NAMALWA (cell line): ENCODE measurements at places on chromosomes 2 and 18.
A peak's percentile ranks its signal among the peaks of the same experiment; 100 is the strongest.

- DNase-seq = no peak
These were observed 85.4 kb downstream of the MBD5 start for GRCh38 chr2:148106331-148106730.

DNA sequence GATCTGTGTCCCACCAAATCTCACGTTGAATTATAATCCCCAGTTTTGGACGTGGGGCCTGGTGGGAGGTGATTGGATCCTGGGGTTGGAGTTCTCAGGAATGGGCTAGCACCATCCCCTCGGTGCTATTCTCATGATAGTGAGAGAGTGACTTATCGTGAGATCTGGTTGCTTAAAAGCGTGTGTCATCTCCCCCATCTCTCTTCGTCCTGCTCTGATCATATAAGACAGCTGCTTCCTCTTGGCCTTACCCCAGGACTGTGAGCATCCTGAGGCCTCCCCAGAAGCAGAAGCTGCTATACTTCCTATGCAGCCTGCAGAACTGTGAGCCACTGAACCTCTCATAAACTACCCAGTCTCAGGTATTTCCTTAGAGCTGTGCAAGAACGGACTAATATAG lies 163.7 kb upstream of the NDUFV2 start:
- DNase-seq = no peak

- no peak for DNase-seq
These were observed 22.9 kb downstream of the CYP27A1 start for GRCh38 chr2:218804817-218805216.

DNA sequence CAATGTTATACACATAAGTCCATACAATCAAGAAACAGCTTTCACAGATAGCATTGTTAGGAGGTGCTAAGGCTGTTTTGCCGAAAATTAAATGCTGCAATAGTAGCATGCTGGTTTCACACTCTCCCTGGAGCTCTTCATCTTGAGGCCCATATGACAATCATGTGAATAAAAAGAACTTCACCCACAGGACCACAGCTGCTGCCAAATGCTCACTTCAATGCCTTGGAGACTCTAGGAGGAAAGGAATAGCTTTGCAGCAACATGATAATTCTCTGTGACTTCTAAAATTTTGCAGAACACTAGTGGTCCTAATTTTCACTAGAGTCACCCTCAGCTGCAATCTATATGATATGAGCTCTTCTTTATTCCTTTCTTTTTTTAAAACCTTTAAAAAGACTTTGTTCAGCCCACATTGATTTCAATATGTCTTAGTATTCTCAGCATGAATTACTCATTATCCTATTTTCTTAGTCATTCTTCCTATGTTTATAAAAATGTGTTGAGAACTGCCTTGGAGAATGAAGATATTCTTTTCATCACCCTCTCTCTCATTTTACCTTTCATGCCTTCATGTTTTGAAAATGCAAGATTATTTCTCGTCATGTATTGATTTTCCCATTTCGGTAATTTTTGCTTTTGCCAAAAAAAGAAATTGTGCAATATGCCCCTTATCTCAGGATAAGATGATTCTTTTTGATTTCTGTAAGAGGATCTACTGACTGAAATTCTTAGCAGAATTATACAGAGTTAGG lies 108.2 kb downstream of the PDE1A start:
- no peak for DNase-seq

DNA sequence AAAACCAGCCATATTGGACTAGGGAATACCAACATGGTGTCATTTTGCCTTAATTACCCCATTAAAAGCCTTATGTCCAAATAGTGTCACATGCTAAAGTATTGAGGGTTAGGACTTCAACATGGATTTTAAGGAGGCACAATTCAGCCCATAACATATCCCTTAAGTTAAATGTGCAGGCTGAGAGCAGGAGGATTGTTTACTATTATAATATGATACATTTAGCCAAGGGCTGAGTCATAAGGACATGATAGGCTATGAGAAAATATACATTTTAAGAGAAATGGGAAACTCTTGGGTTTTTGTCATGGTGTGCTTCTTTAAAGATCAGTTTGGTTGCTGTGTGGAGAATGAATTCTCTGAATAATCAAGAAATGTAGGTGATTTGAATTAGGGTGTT lies 136.8 kb downstream of the RDH14 start:
- DNase-seq = no peak

DNA sequence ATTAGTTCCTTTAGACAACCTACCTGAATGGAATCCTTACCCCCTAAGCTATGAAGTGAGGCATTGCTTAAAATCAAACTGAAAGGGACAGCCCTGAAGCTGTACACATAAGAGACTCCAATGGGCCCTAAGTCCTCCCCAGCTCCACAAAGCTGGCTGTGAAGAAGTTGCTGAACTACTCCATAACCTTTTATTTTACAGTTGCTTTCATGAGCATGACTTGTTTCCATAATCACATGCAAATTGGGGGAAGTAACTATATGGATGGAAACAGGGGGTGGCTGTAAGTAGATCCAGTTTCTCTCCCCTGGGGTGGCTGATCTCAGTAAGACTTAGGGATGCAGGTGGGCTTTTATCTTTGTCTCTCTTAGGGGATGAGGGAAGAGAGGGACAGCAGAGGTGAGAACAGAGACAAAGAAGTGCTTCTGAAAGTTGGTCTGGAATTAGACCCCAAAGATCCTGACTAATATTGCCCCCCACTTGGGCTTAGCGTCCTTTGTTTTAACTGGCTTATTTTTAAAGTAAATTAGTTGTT lies 5.5 kb downstream of the FZD5 start:
- no peak for DNase-seq

DNA sequence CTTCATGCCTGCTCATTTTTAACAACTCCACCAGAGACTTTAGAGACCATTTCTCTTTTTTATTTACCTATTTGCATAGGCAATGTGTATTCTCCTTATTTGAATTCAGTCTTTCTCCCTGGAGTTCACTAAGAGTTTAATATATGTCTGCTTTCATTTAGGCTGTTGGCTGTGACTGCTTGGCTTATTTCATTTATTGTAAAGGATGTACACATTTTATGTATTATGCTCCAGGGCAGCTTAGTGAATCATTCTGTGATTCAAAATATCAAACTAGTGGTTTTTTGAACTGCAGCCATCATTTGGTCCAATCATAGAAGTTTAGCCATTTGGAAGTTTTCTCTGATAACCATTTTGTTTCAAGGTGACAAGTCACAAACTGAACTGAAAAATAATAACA lies 229.6 kb downstream of the LPIN1 start:
- DNase-seq = no peak

GRCh38 chr2:231531466-231531865 lies 1.2 kb upstream of the NMUR1 start:
- no peak for DNase-seq

DNA sequence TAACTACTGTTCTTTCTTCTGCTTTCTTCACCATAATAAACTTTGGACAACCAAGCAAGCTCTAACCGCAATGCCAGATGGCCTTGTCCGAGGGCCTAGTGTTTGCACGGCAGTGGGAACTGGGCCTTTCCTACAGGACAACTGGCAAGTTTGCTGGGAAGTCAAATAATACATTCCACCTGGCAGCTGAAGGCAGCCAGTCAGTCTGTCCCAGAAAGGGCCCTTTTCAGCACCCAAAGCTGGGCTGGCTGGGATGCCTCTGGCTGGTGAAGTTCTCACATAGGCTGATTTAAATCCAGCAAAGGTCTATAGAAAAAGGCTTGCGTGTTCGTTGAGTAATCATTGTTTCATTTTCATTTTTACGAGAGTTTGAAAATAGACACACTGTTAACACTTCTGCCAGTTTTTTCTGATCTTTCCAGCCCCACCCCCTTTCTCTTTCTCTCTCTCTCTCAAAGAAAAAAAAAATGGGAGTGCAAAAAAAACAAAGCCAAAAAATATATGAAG lies 110.0 kb upstream of the EPAS1 start:
- DNase-seq = peak; percentile 23

- no peak for DNase-seq
These were observed 63.3 kb upstream of the TTC39C start for GRCh38 chr18:23951206-23951605.

DNA sequence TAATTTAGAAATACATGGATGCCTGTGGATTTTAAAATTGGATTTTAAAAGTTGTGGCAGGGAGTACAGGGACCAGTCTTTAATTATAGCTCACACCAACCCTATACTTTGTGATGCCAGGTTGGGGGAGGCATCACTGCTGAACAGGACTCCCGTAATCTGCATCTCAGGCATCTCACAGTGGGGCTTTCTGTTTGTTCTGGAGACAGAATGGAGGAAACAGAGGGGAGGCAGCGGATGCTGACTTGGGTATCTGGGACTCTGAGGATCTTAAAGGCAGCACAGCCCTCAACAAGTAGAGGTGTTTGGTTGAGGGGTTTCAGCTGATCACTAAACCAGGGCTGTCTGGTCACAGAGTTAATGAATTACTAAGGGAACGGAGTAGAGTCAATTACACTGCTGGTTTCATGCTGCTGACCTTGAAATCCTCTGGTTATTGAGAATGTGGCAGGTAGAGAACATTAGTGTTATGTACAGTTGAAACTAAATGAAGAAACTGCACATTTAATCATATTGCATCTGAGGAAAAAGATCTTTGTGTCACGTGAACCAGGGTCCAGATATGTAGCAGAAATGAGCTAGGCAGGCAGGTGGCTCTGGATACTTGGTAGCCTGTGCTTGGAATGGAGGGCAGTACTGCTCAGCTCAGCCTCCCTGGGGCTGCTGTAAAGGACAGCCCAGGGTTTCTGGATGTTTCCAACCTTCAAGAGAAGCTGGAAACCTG lies 40.3 kb downstream of the FHOD3 start:
- DNase-seq = no peak

- no peak for DNase-seq
These were observed 129.9 kb downstream of the ZBTB7C start for GRCh38 chr18:48279312-48279711.

GRCh38 chr2:76429374-76429773 lies 718.7 kb upstream of the GCFC2 start:
- DNase-seq = no peak

GRCh38 chr2:120865656-120866055 lies 130.0 kb downstream of the GLI2 start:
- no peak for DNase-seq

DNA sequence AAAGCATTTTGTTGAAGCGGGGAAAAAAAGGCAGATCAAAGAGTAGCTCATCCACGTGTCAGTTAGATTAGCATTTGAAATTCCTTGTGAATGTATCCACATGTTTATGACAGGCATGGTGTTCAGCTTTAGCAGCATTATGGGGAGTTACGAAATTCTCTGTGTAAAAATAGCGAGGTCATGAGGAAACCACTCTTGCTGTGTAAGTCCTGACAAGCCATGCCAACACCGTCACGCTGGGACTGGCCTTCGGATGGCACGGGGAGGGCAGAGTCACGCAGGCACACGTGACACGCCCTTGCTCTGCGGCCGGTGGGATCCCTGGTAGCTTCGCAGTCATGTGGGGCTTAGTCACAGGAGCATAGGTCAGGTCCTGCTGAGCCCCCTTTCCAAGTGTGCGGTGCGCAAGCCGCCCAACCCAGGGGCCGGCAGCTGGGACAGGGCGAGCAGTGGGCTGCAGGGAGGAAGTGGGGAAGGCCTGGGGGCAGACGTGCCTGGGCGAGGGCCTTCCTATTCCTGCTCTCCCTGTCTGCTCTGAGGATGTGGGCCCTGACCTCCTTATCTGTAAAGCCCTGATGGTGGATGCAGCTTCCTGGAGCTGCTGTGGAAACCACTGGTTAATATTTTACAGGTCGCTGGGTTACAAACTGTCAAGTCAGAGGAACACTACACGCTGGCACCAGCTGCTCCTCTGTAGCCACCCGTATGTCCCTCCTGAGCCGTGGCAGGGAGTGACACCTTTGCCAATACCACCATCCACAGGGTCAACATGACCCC lies 18.0 kb downstream of the MBP start:
- DNase-seq = no peak

DNA sequence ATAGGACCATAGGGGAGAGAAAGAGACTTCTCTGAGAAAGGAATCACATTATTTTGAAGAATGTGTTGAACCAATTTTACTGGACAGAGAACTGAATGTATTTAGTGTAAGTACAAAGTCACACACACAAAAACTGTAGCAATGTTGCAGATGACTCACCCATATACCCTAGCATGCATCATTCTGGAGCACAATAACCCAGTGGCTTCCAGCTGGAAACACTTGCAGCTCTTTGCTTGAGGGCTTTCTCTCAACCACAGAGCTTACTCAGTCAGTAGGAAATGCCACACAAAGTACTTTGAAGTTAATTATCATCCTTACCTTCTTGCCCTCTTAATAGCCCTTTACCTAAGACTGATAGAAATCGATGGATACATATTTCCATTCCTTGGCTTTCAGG lies 760.0 kb upstream of the FSHR start:
- no peak for DNase-seq

- DNase-seq = no peak
These were observed 98.6 kb downstream of the CPO start for GRCh38 chr2:207037896-207038295.

DNA sequence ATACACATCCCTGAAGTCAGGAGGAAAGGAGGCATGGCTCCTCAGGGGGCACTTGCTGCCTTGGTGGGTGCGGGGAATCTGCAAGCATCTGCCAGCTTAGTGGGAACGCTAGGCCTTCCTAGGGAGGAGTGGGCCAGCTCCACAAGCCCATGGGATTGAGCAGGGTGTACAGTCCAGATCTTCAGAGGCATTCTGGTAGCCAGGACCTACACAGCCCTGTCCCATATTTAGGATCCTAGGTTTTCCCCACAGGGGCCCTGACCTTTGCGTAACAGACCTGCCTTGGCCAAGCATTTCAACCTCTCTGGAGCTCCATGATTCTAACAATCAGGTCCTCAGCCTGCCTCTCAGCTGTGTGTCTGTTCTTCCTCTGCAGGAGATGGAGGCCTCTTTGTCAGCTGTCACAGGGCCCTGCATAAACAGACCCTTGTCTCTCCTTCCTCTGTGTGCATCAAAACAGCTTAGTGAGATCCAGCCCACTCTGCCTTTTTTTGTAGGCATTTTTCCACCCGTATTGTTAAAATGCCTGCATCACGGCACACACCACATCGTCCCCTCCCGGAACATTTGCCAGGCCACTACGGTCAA lies 140.2 kb upstream of the NDUFV2 start:
- DNase-seq = no peak

- no peak for DNase-seq
These were observed 44.5 kb downstream of the MAPRE2 start for GRCh38 chr18:35085450-35086380.

- DNase-seq = no peak
These were observed 353.8 kb downstream of the RND3 start for GRCh38 chr2:150133623-150134022.

GRCh38 chr2:12556762-12557161 lies 160.0 kb upstream of the TRIB2 start:
- no peak for DNase-seq

- DNase-seq = no peak
These were observed 100.9 kb downstream of the ATP9B start for GRCh38 chr18:79169958-79170555.

DNA sequence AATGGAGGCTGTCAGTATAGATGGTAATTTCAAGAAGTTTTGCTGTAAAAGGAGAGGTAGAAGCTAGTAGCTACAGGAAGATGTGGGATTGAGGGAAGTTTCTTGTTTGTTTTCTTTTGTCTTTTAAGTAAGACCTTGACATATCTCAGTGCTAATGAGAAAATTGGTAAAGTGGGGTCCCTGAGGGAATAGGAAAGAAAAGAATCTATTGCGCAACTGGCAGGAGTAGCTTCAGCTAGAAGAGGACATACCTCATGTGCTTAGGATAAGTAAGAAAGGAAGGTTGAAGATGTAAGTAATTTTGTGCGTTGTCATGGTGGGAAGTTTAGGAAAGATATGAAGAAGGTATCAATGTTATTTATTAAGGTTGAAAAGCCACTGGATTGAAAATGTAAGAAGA lies 8.4 kb upstream of the IKZF2 start:
- no peak for DNase-seq

GRCh38 chr2:857937-858336 lies 92.7 kb upstream of the SNTG2 start:
- DNase-seq = no peak
